SW480 (cell line): ENCODE measurements at places on chromosomes 2 and 18.
A peak's percentile ranks its signal among the peaks of the same experiment; 100 is the strongest.

- peak; percentile 34 for DNase-seq
Observed at GRCh38 chr2:67565761-67566160, 168.6 kb downstream of the ETAA1 start.

GRCh38 chr18:66749030-66749429 is 145.1 kb upstream of the CDH19 start:
- DNase-seq, result peak; percentile 0

DNA sequence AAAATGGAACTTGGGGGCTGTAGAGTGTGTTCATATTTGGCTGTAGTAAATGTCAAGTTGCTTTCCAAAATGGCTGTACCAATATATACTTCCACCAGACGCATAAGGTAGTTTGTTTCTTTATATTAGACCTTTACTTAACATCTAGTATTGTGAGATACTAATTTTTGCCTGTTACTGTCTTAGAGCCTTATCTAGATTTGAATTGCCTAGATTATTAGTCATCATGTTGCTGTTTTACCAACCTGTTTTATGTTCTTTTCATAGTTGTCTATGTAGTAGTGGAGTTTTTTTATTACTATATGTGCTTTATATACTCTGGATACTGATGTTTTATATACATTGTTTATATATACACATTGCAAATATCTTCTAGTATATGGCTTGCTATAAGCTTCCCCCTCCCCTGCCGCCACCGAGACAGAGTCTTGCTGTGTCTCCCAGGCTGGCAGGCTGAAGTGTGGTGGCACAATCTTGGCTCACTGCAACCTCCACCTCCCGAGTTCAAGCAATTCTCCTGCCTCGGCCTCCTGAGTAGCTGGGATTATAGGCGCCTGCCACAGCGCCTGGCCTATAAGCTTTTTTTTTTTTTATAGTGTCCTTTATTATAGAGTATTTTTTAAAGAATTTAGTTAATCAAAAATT is 18.9 kb downstream of the SLC39A10 start:
- no peak for DNase-seq

DNA sequence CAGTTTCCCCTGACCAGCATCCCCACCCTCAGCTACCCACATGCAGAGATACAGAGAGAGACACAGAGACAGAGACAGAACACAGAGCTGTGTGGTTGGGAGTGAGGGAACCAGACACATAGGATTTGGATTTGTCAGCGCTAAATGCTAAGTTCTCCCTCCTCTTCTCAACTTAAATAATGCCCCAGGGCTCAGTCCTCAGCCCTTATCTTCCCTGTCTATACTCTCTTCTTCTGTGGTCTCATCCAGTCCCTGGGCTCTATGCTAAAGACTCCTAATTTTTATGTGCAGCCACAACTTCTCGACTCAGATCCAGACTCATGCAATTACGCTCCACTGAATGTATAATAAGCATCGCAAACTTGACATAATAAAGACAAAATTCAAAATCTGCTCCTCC is 47.1 kb downstream of the COLEC12 start:
- no peak for DNase-seq

- no peak for DNase-seq
Observed at GRCh38 chr2:223928113-223929006, 16.8 kb downstream of the WDFY1 start.
